ENCODE measurements at places on chromosomes 1 and 21.

GRCh38 chr21:44931501-44932407, 8.1 kb upstream of the SLX9 start:
- DNase-seq = peak; percentile 27

DNA sequence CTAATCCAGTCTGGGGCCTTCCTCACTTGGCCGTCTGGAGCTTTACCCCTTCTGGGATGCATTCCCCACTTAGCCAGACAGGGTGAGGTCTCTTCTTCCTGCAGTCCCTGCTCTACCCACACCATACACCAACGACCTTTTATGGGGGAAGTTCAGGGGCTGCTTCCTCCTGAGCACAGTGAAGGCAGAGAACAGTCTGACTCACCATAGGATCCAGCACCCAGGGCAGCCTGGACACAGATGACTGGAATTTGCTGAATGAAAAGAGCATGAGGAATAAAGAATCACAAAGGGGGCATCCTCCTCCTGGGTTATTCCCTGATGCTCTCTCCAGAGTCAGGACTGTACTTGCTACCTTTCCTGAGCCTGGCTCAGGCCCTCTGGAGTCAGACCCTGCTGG, 4.6 kb upstream of the FOXE3 start:
- DNase-seq = no peak

- DNase-seq = no peak
Measured at GRCh38 chr1:2544093-2544874, 11.9 kb upstream of the TNFRSF14 start.

GRCh38 chr1:159188375-159188788, 16.3 kb upstream of the ACKR1 start:
- DNase-seq = peak; percentile 91

GRCh38 chr1:185556561-185556960, 177.6 kb upstream of the HMCN1 start:
- DNase-seq = no peak

DNA sequence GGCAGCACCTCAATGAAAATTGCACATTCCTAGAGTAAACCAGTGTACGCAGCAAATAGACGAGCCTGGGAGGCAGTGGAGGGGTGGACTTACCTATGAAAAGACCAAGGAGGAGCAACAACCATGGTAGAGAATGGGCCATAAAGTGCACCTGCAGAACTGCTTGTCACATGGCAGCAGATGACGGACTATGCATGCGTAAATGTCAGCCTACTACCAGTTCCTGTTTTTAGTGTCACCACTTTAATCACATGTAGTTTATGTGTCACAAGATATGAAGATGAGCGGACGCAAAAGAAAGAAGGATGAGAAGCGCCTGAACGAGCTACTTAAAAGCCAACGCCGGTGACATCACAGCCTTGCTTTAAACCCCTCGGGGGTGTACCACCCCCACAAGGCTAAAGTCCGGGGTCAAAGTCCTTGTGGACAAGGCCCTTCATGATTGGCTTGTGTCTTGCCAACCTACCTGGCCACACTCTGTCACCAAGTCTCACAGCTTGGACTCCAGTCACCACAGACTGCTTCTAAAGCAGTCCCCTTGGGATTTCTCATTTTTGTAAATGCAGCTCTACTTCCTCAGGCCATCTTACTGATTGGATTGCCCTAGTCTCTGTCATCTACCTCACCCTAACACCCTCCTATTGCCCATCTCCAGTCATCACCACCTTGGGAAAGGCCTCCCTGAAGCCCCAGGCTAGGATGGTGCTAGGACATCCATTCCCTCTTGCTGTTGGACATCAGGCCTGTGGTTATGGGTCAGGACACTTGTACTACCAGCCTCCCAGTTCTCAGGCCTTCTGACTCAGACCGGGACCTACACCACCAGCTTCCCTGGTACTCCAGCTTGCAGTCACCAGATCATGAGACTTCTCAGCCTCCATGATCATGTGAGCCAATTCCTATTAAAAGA, 6.0 kb upstream of the LY9 start:
- peak; percentile 8 for DNase-seq

DNA sequence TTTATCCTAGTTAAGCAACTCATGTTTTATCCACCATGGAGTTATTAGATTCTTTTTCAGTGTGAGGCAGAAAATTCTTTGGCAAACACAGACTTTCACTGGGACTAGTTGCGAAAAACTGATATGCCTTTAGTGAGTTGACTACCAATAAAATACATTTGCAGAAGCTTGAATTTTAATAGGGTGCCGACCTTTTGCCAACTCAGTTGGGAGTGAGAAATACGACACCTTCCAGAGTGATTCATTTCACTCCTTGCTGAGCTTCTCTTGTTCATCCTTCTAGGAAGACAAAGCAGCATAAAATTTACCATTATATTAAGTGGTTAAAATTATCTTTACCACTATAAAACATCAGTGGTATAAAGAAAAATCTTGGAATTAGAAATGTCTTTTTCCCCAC, 1.2 kb upstream of the KRTAP23-1 start:
- no peak for DNase-seq

- no peak for DNase-seq
Measured at GRCh38 chr1:12539705-12540579, 78.1 kb downstream of the DHRS3 start.

DNA sequence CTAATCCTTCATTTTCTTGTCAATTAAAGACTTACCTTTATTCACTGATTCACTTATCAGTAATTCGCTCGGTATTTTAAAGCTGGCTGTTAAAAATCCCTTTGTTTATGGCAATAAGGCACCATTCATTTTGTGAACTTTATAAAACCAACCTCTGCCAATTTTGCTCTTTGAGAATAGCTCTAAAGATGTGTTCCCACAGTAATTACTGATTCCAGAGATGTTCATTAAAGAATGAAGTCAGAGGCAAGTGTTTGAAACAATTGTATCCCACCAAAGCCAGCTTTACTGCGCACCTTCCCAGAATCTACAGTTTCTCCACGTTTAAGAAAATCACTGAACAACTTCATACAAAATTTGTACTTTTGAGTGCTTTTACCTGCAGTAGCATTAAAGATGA, 424.5 kb downstream of the USP25 start:
- DNase-seq = no peak

GRCh38 chr1:29438991-29439390, 202.7 kb downstream of the PTPRU start:
- DNase-seq = no peak

- DNase-seq = peak; percentile 29
Measured at GRCh38 chr1:82485591-82486369, 685.0 kb downstream of the ADGRL2 start.

DNA sequence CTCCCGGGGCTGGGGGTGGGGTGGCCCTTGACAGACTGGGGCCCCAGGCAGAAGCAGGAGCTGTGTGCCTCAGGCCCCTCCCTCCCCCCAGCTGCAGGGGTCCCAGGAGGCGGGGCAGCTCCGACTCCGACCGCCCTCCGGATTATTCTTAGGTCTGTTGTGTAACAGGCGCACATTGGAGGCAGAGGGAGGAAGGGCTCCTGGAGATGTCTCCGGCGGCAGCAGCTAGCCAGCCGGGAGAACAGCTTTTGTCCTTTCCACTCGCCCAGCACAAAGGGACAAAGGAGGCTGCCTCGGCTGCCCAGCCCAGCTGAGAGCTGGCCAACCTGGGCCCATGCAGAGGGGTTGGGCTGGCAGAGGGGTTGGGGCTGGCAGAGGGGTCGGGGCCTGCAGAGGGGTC, 29.7 kb upstream of the PLCH2 start:
- no peak for DNase-seq

- DNase-seq = no peak
Measured at GRCh38 chr1:12342401-12343003, 112.7 kb downstream of the VPS13D start.

GRCh38 chr1:41657679-41658295, 173.3 kb upstream of the EDN2 start:
- DNase-seq = no peak
